ENCODE measurements at places on chromosomes 6 and 20.

DNA sequence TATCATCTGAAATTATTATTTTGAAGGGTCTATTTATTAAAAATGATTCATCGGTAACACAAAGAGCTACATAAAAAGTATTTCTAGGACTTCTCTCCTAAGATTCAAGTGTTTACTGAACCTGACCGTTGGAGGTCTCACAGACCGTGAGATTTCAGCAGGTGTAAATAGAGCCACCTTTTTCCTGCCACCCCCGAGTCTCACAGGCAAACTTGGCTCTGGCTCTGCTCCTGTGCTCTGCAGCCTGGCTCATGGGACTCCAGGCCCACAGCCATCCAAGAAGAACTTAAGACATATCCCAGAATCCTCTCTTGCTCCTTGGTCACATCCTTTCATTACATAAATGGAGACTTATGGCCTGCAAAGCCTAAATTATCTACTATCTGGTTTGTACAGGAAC lies 67.8 kb upstream of the AGPAT4 start:
- DNase-seq, result no peak

GRCh38 chr6:149109397-149110070 lies 208.0 kb upstream of the TAB2 start:
- no peak for DNase-seq

DNA sequence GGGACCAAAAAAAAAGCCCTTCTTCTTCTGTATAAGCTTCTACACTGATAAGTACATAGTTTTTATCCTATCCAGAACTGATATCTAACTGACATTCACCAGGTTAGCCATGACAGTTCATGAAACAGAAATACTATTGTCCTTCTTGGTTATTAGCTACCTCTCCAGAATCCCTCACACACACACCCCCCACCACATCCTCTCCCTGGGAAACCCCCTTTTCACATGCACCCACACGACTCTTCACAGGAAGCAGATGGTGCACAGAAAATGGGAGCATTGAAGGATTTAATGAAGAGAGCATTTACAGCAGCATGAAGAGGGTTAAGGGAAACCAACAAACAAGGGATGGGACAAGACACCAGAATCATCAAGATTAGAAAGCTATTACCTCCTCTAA lies 88.9 kb downstream of the FHL5 start:
- no peak for DNase-seq

- DNase-seq, result no peak
Observed at GRCh38 chr6:3939368-3939958, 90.3 kb downstream of the FAM50B start.

DNA sequence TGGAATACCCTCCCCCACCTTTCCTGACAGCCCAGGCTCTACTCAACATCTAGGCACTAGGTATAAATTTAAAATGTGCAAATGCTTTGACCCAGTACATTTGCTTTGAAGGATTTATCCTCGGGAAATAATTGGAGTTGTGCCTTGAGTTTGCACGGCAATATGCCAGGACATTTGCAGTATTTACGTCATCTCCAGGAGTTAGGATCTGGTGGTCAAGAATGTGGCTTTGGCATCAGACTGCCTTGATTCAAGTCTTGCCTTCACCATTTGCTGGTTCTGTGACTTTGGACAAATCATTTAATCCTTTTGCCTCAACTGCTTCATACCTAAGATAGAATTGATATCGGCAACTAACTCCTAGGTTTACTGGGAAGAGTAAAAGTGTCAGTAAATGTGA lies 169.6 kb downstream of the PLCB1 start:
- DNase-seq, result no peak

DNA sequence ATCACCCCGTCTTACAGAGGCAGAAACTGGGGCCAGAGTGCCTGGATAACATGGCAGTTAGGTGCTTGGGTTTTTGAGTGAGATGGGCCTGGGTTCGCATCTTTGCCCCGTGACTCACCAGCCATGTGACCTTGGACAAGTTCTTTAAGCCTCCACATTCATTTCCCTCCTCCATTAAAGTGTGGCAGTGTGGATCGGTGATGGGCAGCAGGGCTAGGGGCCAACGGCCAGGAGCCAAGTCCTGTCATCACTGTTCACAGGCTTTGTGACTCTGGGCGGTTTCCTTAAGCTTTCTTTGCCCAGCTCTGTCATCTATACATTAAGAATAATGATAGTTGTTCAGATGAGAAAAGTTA lies 85.5 kb upstream of the PMEPA1 start:
- no peak for DNase-seq

GRCh38 chr6:89242574-89243330 lies 25.6 kb upstream of the GABRR1 start:
- no peak for DNase-seq

- DNase-seq, result no peak
Observed at GRCh38 chr6:105191351-105191750, 11.5 kb upstream of the POPDC3 start.

DNA sequence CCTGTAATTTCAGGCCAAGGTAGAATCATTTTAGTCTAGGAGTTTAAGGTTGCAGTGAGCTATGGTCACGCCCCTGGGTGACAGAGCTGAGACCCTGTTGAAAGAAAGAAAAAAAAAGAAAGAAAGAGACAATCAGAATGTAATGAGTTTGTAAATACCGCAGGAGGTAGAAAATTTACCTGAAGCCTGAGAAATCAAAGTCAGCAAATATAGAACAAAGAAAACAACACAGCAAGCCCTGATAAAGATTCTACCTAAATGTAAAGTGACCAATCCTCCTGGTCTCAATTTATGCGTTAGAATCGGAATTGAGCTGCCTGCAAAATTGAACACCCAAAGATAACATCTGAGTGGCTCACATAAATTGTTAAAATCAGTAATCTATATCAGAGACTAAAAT lies 146.5 kb upstream of the ZNF184 start:
- no peak for DNase-seq

DNA sequence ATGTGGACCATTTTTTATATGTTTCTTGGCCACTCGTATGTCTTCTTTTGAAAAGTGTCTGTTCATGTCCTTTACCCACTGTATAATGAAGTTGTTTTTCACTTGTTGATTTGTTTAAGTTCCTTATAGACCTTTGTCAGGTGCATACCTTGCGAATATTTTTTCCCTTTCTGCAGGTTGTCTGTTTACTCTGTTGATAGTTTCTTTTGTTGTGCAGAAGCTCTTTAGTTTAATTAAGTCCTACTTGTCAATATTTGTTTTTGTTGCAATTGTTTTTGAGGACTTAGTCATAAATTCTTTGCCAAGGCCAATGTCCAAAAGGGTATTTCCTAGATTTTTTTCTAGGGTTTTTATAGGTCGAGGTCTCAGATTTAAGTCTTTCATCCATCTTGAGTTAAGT lies 66.2 kb downstream of the UNC5CL start:
- DNase-seq, result no peak

- DNase-seq, result no peak
Observed at GRCh38 chr20:3782597-3782996, 1.3 kb upstream of the SPEF1 start.

GRCh38 chr6:46932526-46933319 lies 11.0 kb upstream of the ADGRF5 start:
- DNase-seq, result no peak

DNA sequence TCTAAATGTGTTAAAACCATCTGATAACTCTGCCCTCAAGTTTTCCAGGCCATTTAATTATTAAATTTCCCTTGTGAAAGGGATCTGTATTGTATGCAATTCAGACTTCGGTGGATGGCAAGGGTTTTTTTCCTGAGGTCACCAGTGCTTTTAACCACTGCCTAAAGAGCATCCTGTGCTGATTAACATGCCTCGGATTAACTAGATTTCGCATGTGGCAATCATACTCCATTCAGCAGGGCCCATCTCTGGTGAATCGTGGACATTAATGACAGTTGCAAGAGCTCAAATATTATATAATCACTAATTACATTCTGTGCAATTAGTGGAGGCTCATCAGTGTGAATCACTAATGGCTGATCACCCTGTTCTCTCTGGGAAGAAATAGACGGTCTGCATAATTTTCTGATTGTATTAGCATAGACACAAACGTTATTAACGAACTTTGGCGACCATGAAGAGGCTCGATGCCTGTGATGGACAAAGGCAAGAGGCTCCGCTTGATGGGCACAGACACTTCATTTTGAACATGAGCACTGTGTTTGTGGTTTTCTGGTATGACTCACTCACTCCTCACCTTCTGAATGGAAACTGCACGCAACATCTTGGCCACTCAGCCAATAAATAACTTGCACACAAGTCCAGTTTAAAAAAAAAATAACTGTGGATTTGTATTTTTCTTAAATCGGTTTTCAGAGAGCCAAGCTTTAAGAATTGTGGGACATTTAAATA lies 31.4 kb downstream of the LINC00237 start:
- no peak for DNase-seq

DNA sequence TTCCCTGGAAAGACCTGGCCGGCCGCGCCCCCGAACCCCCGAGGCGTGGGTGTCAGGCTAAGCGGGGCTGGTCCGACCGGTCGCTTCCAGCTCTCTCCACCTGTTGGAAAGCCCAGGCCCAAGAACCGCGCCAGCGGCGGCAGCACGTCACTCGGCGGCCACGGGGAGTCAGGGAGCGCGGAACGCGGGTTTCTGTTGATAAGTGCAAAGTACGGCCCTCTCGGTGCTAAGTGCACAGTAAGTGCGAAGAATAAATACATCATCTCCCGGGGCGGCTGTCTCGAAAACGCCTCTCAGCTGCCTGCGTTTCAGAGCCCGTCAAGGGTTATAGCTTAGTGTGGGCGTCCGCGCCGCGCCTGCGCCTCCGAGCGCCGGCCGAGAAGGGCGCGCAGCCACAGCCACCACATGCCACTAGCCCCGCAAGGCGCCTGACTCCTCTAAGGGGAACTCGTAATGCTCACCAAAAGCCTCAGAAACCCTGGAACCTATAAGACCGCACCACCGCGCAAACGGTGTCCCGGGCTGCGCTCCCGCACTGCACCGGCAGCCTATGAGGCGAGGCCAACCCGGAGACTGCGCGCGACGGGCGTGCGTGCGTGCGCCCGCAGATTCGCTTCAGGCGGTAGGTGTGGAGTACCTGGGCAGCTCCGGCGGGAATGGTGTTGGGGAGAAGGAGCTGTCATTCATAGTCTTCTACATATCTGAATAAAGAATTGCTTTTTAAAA lies 9.2 kb upstream of the TBX18 start:
- DNase-seq, result no peak

DNA sequence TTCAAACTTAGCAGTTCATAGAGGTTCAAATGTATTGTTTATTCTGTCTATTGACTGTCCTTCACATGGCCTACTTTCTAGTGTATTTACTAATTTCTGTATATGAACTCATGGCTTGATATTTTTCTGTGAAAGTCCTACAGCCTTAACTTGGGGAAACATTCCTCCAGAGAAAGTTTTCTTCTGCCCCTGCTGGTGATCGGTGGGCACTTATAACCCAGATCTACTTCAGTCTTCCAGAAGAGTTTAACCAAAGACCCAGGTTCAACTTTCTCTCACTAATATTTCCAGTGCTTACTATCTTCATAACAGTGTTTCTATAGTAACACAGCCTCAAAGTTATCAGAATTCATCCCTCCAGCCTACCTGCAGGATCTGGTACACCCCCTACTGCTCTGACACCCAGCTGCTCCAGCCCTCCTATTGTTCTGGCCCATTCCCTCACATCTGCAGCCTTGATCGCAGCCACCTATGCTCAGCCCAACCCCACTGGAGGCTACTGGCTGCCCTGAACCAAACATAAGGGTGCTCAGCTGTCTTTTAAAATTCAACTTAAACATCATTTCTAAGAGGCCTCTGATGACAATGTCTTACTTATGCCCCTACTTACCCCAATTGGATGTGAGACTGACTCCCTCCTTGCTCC lies 72.3 kb downstream of the TBX18 start:
- DNase-seq, result no peak

- no peak for DNase-seq
Observed at GRCh38 chr6:17276766-17277165, 4.4 kb upstream of the RBM24 start.

- DNase-seq, result no peak
Observed at GRCh38 chr6:35498422-35499067, 1.7 kb upstream of the TEAD3 start.

DNA sequence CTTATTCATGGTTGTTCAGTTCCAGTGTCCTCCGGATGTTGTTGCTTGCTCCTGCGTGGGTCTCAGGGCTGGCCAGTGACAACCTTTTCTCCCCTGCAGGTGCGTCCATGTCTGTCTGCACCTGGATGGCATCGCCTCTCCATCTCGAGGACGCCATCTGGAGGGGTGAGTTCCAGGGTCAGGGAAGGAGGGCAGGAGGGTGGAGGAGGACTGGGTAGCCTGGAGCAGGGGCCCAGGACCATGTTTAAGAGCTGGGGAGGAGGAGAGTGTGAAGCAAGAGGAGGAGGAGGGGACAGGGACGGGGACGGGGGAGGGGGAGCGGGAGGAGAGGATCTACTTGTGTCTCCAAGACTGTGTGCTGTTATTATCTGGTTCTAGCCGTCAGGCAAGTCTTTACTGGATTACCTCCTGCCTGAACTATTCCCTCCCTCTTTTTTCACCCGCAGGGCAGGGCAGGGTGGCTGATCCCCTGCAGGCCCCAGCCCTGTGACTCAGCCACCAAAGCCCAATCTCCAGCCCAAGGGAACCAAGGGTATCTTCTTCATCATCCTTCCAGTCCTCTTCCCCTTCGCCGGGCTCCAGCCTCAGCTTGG lies 32.2 kb upstream of the TULP1 start:
- no peak for DNase-seq

GRCh38 chr20:31538326-31538725 lies 24.1 kb downstream of the HM13 start:
- no peak for DNase-seq

DNA sequence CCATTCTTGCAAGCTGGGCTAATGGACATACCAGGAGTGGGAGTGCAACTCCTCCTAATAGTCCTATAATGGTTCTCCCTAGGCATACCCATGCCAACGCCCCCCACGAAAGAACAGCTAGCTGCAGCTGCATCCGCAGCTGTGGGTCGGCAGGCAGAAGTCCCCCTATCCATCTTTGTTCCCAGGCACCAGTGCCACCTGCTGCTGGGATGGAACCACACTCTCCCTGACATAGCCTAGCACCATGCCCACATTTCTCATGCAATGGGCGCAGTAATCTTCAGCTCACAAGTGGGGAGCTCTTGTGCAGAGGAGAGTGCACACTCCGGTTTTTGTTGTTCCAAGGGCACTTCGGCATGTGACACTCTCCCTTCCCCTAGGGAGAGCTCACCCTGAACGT lies 567.8 kb downstream of the GRIK2 start:
- no peak for DNase-seq

- DNase-seq, result no peak
Observed at GRCh38 chr6:14406614-14407331, 289.2 kb downstream of the CD83 start.

GRCh38 chr6:30020626-30021025 lies 40.4 kb upstream of the POLR1H start:
- no peak for DNase-seq

GRCh38 chr6:15586503-15586902 lies 76.3 kb downstream of the DTNBP1 start:
- no peak for DNase-seq

GRCh38 chr6:138970856-138971425 lies 17.1 kb downstream of the REPS1 start:
- peak; percentile 70 for DNase-seq
